ENCODE measurements at places on chromosomes 5 and 9. TPM values are rescaled to one million over a fixed set of nuclear protein-coding genes. Genes with fewer than 3 reads are reported as not detected.
A peak's percentile ranks its signal among the peaks of the same experiment; 100 is the strongest.

DNA sequence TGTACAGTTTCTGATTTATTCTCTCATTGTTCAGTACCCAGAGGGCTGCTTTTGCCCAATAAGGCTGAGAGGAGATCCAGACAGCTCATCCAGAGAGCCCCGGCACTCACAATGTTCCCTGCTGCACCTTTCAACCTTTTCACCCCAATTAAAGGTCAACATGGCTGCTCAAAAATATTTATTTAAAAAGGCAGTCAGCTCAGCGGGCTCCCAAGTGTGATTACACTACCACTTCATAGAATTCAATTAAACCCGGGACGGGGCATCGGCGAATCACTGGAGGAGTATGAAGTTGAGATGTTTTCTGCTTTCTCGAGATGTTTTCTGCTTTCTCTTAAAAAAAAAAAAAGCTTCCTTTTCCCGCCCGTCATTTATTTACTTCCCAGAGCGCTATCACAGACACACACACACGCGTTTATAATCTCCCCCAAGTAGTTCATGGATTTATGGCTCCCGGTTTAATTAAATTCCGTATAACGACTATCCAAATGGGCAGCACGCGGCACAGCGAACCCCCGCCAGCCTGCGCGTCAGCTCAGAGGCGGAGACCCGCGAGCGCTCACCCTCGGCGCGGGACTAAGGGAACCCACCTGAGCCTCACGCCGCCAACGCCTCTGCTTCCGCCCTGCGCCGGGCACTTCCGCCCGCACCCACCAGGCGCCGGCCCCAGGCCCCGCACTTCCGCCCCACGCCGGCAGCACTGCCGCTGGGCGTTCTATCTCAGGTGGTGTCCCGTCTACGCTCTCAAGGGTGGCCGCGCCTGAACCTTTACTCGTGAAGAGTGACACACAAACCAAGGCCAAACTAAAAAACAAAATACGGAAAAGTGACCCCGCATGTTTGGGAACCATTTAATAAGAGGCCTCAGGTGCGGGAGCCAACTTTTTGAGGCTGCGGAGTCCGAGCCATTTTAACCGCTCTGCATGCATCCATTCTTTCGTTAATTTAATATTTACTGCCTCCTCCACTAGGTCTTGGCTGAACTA is at the start of gene C5orf63:
TSS of gene C5orf63 (minus strand) at position 642 of the 986 bp plus-strand sequence. CDS start 14,507 bp downstream, outside the sequence.
- DNase-seq, result peak; percentile 61

GRCh38 chr9:26665666-26666065 is 226.9 kb downstream of the CAAP1 start:
- DNase-seq, result no peak

DBN1 gene
- 160 TPM for polyA plus RNA-seq

GRCh38 chr9:12667892-12668291 is 25.3 kb upstream of the TYRP1 start:
- no peak for DNase-seq

- DNase-seq, result no peak
Measured at GRCh38 chr9:126515001-126515872, 98.5 kb upstream of the LMX1B start.

FIBCD1 gene
- 23.7 TPM for polyA plus RNA-seq

- no peak for DNase-seq
Measured at GRCh38 chr9:126677188-126678084, 63.7 kb downstream of the LMX1B start.

ORM1 gene
- not detected for polyA plus RNA-seq

WNK2 gene
- not detected for polyA plus RNA-seq

DNA sequence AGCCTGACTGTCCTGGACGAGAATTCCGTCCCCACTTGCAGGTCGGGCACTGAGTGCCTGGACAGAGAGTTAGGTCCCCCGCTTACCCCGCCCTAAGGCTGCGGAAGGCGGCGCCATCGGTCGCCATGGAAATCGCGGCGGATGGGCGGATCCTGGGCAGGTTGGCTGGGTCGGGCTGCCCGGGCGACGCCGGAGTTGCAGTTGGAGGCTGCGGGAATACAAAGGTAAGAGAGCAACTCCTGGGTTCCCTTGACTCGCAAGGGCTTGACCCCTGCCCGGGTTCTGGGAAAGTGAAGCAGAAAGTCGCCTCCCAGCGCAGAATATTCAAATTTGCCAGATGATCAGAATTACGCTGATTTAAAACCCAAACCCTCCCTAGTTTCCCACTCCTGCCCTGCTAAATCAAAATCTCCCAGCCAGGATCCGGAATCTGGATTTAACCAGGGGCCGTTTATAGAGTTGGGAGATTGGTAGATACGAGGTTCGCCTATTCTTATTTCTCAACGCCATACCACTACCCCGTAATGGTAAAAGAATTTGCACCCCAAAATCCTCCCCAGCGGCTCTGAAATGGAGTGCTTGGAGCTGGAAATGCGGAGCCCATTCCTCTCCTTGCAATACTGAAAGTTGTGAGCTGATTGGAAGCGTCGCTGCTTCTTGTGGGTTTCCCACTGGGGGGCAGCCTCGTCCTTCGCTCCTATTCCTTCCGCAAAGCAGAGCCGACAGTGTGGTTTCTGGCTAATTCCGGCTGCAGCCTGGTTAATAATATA is 156.4 kb upstream of the RASEF start:
- DNase-seq, result peak; percentile 91

OLFM1 gene
- 31.4 TPM for polyA plus RNA-seq

DNA sequence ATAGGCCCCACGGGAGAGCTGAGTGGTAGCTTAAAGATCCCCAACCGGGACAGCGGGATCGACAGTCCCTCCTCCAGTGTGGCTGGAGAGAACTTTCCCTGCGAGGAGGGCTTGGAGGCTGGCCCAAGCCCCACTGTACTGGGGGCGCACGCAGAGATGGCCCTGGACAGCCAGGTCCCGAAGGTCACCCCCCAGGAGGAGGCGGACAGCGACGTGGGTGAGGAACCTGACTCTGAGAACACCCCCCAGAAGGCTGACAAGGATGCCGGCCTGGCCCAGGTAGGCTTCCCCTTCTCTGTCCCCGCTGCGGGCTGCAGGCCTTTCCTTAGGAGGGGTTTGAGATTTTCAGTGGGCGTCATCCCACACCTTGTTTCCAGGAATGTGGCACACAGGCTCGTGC is 29.1 kb downstream of the FGD3 start:
- no peak for DNase-seq

DNA sequence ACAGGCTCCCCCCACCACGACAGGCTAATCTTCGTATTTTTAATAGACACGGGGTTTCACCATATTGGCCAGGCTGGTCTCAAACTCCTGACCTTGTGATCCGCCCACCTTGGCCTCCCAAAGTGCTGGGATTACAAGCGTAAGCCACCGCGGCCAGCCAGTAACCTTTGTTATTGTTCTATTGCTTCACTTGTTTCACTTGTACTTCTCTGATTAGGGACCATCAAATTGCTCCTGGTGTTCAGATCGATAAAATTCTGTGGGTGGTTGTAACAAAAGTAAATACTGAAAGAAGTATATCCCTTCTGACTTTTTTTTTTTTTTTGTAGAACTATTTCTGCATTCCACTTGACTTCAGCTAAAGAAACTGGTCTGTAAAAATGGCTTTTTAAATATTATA is 445.5 kb upstream of the CDH10 start:
- no peak for DNase-seq

DNA sequence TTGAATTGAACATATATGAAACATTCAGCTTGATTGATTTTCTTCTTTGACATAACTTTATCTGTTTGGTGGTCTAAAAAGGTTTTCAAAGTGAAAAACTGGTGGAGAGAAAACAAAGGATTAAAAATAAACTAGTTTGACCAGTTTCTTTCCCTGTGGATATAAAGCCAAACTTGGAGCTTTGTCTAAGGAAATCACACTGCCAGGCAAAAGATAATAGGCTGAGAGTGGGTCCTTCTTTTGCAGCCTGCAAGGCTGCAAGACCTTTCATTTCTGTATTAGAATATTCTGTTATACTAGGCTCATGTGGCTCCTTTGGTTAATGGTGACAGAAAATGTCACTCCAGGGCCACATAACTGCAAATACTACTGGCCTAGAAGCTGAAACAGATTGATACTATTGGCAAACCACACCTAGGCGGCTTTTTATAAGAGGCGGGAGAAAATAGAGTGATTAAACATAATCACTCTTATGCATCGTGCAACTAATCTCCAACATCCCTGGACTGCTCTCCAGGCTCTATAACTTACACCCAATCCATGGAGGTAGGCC is 129.1 kb upstream of the ZNF462 start:
- no peak for DNase-seq

IFNE gene
- polyA plus RNA-seq, result 1.3 TPM

DNA sequence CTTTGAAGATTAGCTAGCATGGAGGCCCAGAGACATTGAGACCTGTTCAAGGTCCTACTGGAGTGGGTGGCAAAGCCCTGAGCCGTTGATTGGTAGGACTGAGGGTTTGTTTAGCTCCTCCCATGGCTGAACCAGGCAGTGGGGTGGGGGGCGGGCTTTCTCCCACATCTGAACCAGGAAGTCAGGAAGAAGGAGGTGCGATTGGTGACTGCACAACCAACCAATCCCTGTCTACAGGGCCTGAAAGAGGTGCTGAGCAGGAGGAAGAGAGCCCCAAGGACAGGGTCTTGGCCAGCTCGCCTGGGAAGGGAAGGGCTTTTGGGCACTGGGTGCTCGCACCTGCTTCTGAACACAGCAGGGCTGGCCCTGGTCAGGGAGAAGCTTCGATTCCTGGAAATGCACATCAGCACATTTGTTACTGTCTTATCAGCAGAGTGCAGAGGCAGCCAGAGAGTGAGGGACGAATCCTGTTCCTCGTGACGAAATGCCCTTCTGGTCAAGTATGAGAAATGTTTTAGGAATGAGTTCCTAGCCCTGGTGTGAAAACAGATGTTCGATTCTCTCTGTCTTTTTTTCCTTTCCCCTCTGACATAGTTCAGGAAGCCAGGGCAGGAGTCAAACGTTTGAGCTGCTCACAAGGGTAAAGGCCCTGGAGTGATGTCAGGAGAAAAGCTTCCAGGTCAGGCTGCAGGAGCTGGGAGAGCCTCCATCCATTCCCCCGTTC is 294.8 kb upstream of the KLF4 start:
- peak; percentile 92 for DNase-seq

MARCOL gene
- polyA plus RNA-seq, result not detected

DNA sequence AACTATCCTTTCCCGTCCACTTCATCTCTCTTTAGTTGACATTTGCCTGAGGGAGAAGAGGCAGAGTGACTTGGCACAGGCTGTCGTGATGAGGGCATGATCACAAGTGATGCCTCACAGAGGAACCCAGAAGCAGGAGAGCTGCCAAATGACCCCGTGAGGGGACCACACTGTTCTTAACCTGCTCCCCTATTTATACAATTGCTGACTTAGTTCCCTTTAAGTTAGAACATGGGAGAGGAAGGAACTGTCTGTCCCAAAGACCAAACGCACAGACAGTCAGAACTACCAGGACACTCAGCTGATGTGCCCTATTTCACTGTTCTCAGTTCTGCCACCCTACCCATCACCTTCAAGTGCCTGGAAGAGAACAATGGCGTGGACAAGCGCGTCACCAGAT is 73.7 kb downstream of the SLC1A3 start:
- no peak for DNase-seq

Data from GM23248 (cell line).